Caki2 (cell line): ENCODE measurements at places on chromosomes 6 and 20. TPM values are rescaled to one million over a fixed set of nuclear protein-coding genes. Genes with fewer than 3 reads are reported as not detected.

The PRPH2 gene
- total RNA-seq, result not detected in 2 replicates

DNA sequence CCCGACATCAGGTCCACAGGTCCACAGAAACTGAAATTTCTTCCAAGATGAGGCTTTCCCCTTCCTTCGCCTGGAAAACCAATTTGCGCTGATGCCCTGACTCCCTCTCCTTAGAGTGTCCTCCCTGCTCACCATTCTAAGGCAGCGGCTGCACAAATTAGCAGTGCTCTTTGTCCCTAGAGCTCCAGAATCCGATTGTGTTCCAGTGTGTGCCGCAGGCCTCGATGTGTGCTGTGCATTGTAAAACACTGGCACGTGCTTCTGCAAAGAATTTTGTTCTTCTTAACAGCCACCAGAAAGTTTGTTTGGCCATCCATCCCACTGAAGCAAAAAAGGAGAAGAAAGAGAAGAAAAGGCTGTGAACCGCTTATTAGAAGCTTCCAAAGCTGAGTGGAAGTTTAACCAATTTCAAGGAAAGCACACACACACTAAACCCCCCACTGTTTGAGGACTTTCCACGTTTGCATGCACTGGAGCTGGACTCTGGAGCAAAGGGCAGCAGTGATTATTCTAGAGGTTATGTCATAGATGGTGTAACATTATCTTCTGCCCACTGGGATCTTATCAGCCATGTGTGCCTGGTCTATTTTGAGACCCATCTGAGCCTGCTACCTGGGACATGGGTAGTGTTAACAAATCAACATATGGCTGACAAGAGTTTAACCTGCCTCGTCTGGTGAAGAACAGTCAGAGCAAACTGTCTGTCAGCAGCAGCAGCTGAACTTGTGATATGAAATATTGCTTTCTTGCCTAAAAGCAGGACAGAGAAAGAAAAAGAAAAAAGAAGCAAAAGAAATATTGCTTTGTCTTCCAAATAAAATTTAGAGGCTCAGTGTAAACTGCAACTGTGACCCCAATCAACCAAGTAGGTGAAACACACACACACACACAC lies 64.9 kb upstream of the RREB1 start:
- DNase-seq, result no peak

DNA sequence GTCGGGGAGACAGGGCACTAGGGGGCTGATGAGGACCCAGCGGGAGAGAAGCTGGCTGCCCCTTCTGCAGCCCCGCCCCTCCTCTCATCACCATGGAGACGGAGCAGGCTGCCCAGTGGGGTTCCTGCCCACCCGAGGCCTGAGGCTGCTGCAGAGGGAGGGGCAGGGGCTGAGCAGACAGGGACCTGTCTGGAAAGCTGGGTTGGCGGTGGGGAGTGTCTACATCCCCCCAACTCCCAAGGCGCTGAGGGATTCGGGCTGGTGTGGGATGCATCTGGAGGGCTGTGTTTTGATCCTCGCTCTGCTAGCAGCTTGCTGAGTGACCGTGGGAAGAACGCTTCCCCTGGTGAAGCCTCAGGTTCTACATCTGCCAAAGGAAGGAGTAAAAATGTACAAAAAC lies 1.2 kb upstream of the BPI start:
- no peak for DNase-seq

DNA sequence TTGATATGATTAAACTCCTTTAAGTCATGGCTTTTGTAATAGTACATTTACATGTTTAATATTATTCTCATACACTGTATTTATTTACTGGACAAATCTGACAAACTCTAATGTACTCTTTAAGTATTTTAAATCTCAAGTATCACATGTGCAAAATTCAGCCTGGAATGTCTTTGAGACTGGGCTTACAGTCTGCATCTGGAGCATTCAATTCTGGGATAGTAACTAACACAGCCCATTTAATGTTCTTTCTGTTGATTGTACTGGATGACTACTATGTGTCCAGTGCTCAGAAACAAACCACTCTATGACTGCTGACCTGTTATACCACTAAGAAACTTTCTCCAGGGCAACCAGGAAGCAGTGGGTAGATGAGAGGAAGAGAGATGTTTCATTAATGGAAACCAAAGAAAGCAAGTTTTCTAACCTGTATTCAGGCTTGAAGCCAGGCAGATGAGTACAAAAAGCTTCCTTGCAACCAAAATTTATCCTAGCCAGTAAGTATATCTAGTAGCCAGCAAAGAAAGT lies 26.8 kb downstream of the FBXL4 start:
- DNase-seq, result no peak

The GRM4 gene
- total RNA-seq, result 1.2 TPM in 1 of 2 replicates, not detected in the other

DNA sequence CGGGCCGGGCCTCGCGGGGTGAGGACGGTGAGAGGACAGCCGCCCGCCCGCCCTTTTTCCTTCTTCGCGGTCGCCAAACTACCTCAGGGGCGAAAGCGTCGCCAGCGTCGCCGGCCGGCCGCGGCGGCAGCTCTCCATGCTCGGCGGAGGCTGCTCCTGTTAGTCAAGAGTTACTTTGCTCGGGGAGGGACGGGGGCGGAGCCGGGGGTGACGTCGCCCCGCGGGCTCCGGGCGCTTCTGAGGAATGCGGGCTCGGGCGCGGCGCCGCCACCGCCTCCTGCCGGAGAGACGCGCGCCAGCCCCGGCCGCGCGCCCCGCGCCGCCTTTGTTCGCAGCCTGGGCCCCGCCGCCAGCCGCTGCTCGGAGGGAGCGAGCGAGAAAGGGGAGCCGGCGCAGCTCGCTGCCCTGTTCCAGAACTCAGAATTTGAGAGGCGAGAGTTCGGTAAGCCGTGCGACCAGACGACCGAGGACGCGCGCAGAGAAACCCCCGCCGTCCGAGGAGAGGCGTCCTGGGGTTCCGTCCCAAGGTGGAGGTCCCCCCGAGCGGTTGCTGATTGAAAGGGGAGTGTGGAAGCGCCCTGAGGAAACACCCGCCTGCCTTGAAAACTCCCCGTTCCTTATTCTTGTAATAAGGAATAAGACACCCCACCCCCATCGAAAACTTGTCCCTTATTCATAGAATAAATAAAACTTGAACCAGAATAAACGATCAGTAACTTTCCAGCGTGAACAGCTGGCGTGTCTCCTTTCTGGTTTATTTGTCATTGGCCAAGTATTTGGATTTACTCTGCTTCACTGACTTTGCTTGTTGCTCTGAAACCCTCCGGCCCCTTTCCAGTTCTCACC lies at the start of gene PTPRK:
Gene PTPRK (minus strand): TSS at position 164 of the 846 bp plus-strand sequence. CDS start 241 bp downstream, outside the sequence.
- peak; percentile 97 for DNase-seq

GRCh38 chr6:9412951-9413559 lies 977.7 kb upstream of the SLC35B3 start:
- no peak for DNase-seq

GRCh38 chr6:28081486-28081751 lies 1.1 kb downstream of the ZNF165 start:
- DNase-seq, result no peak

DNA sequence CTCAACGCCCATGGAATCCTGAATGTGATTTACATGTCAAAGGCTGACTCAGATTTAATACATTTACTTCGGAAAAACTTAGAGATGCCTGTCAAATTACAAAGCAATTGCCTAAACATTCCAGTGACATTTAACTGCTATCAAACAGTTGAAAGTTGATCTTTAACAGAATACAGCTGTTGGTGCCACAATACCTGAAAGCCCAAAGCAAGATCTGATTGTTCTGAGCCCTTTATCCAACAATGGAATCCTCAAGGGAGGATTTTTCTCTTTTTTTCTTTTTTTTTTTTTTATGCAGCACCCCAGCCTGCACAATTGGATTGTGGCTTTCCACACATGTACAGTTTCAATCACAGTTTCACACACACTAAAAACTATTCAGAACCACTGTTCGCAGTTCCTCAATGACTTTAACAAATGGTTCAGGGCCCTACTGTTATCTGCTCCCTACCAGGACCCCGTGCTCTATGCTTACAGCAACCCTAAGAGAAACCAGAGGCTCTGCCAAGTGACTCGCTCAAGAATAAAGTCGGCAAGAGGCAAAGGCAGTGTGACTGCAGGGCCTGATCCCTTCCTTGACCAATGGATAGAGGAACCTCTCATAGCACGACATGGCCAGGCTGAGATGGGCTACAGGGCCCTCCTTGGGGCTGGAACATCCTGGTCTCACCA lies 33.3 kb downstream of the EPB41L2 start:
- no peak for DNase-seq

The HRH3 gene
- total RNA-seq, result not detected in 2 replicates

DNA sequence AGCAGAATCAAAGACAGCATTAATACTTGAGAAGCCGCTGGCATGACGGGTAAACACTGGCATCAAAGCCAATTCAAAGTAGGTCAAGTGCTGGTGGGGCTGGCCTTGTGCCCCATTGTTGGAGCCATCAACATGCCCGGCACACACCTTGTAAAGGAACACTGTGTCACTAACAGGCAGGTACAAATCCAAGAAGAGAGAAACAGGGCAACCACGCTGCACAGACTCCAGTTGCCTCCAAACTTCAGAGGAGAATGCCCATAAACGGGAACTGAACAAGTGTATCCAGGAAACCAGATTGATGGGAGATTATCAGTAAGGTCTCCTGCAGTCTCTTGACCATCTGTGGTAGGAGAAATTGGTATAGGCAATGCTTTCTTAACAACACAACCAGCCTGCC lies 127.0 kb upstream of the STXBP5 start:
- DNase-seq, result no peak

- DNase-seq, result no peak
Observed at GRCh38 chr6:116941727-116942126, 64.7 kb downstream of the RFX6 start.

The SERINC3 gene
- 59.5 and 60.8 TPM in 2 replicates for total RNA-seq

DNA sequence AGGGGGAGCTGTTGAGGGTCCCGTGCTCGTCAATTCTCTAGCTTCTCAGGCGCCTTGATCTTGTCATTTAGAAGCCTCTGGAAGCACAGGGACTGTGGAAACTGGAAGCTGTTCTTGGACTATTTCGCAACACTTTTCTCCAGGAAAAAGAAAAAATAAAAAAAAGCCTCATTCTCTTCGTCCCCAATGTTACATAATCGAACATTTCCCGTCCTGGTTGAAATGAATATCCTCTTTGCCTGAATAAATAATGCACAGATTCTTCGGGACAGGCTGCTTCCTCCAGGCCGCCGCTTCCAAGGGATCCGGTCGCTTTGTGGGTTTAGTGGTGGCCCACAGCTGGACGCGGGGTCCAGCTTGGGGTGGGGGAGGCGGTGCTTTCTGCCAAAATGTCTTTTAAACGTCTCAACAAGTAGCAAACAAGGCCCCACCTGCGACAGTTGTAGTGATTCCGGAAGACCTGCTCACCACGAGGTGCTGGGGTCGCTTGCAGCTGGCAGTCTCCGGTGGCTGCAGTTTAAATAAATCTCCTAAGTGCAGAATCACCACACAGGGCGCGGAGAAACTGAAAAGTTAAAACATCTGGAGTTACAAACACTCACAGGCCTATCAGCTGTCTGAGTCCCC lies 125.9 kb upstream of the ESR1 start:
- peak; percentile 2 for DNase-seq

GRCh38 chr6:100347901-100348550 lies 116.7 kb downstream of the SIM1 start:
- DNase-seq, result no peak

GRCh38 chr20:51660672-51661608 lies 107.2 kb downstream of the ATP9A start:
- DNase-seq, result peak; percentile 64

The RBBP8NL gene
- not detected in 2 replicates for total RNA-seq

GRCh38 chr6:26607434-26608230 lies 10.9 kb downstream of the ABT1 start:
- DNase-seq, result peak; percentile 67

- no peak for DNase-seq
Observed at GRCh38 chr6:3643921-3644738, 107.4 kb downstream of the PXDC1 start.

The GINM1 gene
- 56.2 and 71.1 TPM in 2 replicates for total RNA-seq
